ENCODE measurements at places on chromosomes 5 and 9.

- no peak for DNase-seq
These were observed 493.0 kb upstream of the WWC1 start for GRCh38 chr5:167798448-167798847.

- peak; percentile 37 for DNase-seq
These were observed 32.2 kb upstream of the LECT2 start for GRCh38 chr5:135986891-135987401.

GRCh38 chr5:128674837-128675446, 136.9 kb upstream of the FBN2 start:
- DNase-seq = peak; percentile 41

DNA sequence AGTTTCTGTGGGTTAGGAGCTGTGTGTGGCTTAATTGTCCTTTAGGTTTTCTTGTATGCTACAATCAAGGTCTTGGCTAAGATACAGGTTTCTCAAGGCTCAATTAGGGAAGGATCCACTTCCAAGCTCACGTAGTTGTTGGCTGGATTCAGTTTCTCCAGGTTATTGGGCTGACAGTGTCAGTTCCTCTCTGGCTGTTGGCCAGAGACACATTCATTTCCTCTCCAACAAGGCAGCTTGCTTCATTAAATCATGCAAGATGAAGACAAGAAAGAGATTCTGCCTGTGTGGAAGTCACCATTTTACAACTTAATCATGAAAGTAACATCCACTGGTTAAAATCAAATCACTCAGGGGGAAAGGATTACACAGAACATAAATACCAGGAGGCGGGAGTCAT, 275.7 kb upstream of the KIF2A start:
- no peak for DNase-seq

DNA sequence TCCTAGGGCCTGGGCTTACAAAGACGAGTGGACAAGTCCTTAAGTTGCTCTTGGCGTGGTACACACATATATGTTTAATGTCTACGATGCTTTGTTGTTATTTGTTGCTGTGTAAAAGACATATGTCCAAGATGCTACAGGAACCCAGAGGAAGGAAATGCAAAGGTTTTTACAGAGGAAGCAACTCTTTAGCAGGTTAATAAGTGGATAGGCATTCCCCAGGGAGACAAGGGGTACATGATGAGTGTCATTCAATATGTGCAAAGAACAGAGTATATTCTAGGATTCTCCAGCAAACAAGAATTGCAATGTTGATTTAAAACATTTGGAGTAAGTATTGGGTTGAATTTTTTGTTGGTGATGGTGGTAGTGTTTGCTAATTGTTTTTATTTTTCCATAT, 92.1 kb downstream of the PIP5K1B start:
- DNase-seq = no peak

DNA sequence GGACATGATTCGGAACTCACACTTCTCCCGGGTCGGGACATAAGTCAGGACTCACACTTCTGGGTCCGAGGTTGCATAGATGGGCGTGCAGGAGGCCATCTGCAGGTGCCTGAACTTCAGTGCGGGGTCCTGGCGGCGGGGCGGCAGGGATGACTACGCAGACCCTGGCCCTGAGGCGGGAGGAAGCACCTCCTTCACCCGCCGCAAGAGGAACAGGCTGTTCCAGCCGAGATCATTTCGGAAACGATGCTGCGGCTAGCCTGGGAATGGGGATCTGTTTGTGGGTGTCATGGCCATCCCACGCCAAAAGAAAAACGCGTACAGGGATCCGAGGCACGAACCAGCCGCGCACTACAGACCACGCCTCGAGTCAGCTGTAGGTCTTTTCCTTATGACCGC, 196.6 kb downstream of the TTLL11 start:
- DNase-seq = no peak

DNA sequence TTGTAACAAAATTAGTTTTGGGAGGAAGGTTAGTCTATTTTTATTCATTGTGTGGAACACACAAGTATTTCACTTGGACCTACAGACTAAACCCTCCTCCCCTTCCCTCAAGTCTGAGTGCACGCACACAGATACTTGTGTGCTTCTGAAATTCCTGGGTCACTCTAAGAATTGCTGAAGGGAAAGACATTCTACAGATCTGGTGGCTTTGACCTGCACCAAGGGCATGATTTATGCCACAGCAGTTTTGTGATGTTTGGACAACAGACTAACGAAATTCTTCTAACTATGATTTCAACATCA, 150.5 kb downstream of the ARL15 start:
- DNase-seq = peak; percentile 32

GRCh38 chr5:66840511-66841013, 244.4 kb downstream of the MAST4 start:
- no peak for DNase-seq

DNA sequence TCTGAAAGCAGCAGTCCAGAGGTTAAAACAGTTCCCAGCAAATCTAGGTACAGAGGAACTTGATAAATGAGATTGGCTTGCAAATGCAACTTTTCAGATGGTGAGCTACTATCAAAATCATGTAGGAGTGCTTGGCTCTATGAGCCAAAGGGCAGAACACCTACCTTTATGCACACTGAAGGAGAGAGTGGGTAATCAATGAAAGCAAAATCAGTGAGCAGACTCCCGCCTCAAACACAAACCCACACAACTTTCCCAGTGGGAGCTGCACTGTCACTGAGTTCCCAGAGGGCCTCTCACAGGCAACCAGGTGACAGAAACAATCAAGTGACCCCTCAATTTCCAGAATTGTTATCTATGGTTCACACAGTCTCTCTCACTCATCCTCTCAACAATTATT, 8.5 kb downstream of the ARL15 start:
- no peak for DNase-seq

GRCh38 chr9:104836235-104836634, 72.3 kb downstream of the NIPSNAP3B start:
- DNase-seq = no peak

DNA sequence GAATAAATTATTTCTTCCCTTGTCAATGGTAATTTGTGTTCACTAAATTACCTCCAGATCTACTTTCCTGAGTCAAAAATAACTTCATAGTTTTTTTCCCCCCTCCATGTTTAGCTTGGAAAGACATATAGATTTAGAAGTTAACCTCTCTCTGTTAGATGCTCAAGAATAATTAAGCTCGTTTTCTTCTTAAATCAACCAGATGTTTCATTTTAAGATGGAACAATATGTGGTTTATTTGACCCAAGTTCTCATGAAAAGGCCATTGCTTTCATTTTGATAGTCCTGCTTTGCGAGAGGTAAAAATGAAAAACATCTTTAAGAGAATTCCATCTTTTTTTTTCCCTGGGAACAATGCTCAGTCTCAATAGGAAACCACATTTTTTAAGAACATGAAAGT, 27.7 kb upstream of the GAS1 start:
- no peak for DNase-seq

DNA sequence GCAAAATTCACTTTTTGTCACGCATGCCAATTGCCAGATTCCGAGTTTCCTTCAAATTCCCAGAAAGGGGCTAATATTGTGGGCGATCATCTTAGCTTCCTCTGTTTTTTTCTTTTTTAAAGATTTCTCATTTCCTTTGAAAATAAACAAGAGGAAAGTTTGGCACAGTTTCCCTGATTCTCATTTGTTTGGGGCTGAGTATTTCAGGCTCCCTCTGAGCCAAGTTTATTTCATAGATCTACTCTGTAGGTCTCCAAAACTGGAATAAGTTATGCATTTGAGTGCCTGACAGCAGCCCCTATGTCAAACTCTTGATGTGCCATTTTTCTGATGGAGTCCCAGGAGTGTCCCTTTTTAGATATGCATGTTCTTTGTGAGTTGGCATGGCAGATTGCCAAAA, 1297.2 kb upstream of the WWC1 start:
- no peak for DNase-seq

DNA sequence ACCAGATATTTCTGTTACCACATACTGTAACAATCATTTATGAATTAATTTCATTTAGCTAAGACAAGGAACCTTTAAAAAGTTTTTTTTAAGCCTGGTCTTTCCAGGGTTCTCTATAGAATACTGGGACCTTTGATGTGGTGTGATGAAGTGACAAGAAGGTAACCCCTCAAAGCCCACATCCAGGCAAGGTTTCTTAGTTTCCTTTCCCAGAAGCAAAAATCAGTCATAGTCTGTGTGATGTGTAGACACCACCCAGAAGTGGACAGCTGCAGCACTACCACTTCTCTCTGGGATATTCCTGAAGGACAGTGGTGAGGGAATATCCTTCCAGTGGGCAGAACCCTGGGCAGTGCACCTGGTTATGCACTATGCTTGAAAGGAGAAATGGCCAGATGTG, 115.6 kb downstream of the TTC39B start:
- no peak for DNase-seq

DNA sequence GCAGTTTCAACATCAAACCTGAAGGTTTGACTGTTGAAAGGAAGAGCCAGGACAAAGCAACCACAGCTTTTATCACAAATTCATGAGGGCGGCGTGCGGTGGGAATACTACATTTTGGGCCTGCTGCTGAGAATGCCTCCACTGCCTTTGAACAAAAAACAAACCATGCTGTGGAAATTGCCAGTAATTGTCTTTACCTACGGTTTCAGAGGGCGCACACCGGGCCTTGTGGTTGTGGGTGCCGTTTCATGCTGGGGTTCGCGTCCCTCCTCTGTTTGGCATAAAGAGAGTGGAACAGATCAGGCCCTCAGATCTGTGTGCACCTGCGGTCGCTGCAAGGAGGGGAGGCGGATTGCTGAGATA, 27.6 kb upstream of the TCF7 start:
- DNase-seq = no peak

DNA sequence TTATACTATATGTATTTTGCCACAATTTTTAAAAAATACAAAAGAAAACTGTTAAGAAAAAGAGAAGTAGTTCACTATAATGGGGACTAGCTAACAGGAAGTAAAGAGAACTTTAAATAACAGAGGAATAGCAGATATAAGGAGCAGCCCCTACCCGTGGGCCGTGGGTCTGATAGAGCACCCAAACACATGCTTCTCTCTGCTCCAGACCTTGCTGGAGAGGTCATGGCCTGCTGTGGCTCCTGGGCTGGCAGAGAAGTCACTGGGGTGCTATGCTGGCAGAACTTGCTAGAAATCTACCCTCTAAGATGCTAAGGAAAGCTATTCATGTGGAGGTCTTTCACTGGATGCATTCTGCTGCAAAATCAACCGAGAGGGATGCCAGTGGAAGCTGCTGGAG, 10.0 kb upstream of the TNFAIP8 start:
- no peak for DNase-seq

GRCh38 chr5:80128141-80128540, 93.0 kb downstream of the THBS4 start:
- no peak for DNase-seq

GRCh38 chr9:116647515-116647809, 39.6 kb upstream of the TRIM32 start:
- DNase-seq = no peak

DNA sequence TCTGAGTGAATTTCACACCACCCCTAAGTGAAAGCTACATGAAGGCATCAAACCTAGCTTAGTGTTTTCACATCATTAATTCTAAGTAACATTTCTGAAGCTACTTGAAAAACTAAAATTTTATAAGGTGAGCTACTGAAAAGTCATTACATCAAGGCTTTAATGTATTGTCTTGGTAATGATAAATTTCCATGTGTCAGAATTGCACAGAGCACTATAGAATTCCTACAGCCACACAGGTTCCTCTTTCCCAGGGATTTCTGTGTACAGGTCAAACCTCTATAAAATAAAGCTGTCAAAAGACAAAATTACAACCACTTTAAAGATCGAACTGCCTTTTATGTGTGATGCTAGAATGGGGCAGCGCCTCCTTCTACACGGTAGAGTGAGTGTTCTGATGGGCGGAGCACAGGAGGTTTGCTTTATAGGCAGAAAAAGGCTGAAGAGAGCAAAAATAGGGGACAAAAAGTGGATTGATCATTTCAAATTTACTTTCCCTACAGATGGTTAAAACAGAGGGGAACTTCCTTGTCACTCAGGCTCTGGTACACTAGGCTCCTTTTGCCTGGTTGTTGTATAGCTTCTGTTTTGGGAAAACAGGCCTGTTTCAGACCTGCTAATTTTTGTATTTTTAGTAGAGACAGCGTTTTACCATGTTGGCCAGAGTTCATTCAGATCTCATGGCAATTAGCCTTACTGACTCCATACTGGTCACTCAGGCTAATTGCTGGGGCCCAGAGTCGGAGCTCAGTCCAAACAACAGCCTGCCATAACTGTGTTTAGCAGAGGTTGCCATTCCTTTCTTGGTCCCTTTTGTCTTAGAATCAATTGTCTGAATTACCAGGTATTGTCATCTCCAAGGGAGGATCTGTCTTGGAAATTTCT, 102.5 kb upstream of the BASP1 start:
- no peak for DNase-seq

GRCh38 chr5:59260973-59261372, 632.6 kb downstream of the PDE4D start:
- no peak for DNase-seq

DNA sequence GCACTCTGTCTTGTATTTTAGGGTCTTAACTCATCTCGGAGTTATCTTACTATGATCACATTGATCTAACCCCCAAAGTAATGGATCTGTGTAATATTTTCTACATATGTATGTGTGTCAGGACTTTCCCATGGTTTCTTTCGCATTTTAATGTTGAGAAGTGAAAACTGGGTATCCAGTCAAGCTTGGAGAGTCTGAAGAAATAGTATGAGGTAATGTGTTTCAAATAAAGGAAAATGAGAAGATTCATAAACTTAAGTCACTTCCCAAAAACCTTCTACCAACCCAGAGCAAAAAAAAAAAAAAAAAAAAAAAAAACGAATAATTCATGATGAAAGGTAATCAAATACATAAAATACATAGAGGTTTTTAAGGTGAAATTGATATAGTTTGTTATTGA, 187.8 kb upstream of the VCAN start:
- DNase-seq = no peak

DNA sequence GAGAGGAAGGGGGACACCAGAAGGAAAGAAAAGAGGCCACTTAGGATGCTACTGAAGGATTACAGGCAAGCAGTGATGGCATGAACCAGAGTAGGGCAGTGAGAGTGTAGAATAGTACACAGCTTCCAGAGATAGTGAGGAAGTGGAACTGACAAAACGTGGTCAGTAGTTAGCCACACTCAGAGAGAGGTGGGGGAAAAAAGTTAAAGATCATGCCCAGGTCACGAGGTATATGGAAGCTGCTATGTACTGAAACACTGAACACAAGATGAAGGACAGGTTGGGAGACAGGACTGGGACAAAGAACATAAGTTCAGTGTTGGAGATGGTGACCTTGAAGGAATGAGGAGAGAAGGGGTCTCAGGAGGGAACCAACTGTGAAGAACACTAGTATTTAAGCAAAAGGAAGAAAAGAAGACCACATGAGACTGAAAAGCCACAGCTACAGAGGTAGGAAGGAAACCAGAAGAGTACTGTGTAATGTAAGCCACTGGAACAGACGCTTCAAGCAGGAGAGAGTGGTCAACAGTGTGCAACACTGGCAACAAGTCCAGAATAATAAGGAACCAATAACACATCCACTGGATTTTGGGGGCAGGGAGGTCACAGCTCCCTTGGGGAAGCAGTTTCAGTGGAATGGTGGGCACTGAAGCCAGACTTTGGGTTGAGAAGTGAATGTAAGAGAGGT, 45.5 kb downstream of the ELL2 start:
- no peak for DNase-seq

DNA sequence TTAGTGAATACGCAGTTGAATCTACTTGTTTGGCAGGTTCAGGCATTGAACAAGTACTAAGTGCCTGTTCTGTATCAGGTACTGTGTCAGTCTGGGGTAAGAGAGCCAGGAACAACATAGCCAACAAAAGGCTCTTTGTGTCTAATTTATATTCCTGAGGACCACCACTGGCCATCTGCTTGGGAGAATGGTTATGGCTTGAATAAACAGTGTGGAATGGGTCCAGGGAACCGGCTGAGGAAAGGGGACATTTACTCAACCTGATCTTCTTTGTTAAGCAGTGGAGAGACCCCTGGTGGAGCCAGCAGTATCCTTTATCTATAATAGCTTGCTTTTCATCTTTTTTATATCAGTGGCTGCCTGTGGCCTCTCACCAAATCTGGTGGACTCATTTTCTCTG, 38.6 kb downstream of the EXOSC2 start:
- no peak for DNase-seq

All from AG20443 (cell line).